RWPE1 (cell line): ENCODE measurements at places on chromosomes 6 and 20.

DNA sequence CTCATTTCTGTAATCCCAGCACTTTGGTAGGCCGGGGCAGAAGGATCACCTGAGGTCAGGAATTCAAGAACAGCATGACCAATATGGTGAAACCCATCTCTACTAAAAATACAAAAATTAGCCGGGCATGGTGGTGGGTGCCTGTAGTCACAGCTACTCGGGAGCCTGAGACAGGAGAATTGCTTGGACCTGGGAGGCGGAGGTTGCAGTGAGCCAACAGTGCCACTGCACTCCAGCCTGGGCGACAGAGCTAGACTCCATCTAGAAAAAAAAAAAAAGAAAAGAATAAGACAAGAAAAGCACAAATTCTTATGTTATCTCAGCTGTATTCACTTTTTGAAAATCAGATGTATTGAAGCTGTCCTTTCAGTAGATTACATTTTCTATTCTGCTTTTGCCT is 289.4 kb downstream of the GRIK2 start:
- no peak for DNase-seq

GRCh38 chr6:95841560-95841959 is 174.2 kb upstream of the FUT9 start:
- DNase-seq, result no peak

GRCh38 chr6:14920276-14920675 is 325.6 kb upstream of the JARID2 start:
- no peak for DNase-seq

GRCh38 chr6:98487612-98488011 is 346.8 kb upstream of the POU3F2 start:
- no peak for DNase-seq

GRCh38 chr6:136989571-136990241 is 55.1 kb downstream of the IL20RA start:
- no peak for DNase-seq

DNA sequence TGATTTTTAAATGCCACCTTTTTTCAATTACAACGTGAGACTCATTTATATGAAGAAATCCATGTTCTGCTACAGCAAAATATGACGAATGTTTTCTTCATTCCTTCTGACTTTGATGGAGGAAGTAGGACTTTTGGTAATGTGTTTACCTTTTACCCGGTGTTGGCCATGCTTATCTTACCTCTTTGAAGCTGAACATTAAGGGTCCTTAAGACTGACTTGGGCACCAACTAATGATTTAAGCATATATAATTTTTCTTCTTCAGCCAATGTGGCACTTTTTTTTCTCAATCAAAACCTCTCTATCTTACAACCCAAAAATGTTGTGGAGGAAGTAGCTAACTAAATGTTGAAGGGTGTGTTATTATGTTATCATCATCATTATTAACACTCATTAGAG is 337.5 kb downstream of the EPHA7 start:
- DNase-seq, result no peak
